ENCODE measurements at places on chromosomes 7 and 10. TPM values are rescaled to one million over a fixed set of nuclear protein-coding genes. Genes with fewer than 3 reads are reported as not detected.

GRCh38 chr10:95447685-95448084 is 113.5 kb downstream of the SORBS1 start:
- H3K4me3 ChIP-seq: no peak overlapping the region
- no peak for DNase-seq
- no peak overlapping the region for H3K27ac ChIP-seq
- H3K36me3 ChIP-seq: no peaks in the 10 kb centered on the region
- no peaks in the 10 kb centered on the region for H3K4me1 ChIP-seq
- peaks cover 5% of the 10 kb centered on the region for H3K27me3 ChIP-seq

The RBP3 gene
- not detected for polyA plus RNA-seq

- H3K27ac ChIP-seq: no peak overlapping the region
- no peaks in the 10 kb centered on the region for H3K36me3 ChIP-seq
- no peaks in the 10 kb centered on the region for H3K4me1 ChIP-seq
- H3K4me3 ChIP-seq: no peak overlapping the region
- no peaks in the 10 kb centered on the region for H3K27me3 ChIP-seq
- no peak for DNase-seq
These were observed 542.0 kb downstream of the TNS3 start for GRCh38 chr7:47039904-47040303.

GRCh38 chr7:129576138-129576537 is 35.4 kb upstream of the NRF1 start:
- H3K27ac ChIP-seq: no peak overlapping the region
- H3K4me1 ChIP-seq: no peaks in the 10 kb centered on the region
- H3K27me3 ChIP-seq: peaks cover 2% of the 10 kb centered on the region
- DNase-seq: no peak

The SPDYE5 gene
- polyA plus RNA-seq: 0.15 TPM
